ENCODE measurements at places on chromosomes 5 and 9.

GRCh38 chr5:173793648-173794548 is 94.3 kb upstream of the CPEB4 start:
- peak; percentile 81 for DNase-seq

- peak; percentile 44 for DNase-seq
Observed at GRCh38 chr5:58629271-58630159, 46.6 kb downstream of the RAB3C start.

GRCh38 chr5:68194386-68194785 is 21.2 kb upstream of the PIK3R1 start:
- DNase-seq, result no peak

GRCh38 chr9:133762488-133763271 is 24.5 kb upstream of the SARDH start:
- peak; percentile 7 for DNase-seq

DNA sequence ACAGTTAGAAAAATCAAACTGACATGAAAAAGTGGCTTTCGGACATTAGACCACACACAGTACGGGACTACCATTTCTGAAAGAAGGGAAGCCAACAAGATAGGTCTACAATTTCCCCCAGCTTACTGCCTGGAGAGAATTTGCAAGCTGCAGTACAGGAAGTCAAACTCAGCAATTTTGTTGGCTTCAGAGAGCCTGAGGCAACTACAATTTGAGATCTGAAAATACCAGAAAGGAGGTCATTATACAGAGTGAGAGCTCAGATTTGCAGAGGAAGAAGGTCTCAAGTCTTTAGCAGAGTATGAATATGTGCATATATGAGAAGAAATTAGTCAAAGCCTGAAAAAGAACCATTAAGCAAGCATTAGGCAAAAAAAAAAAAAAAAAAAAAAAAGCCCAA is 83.0 kb downstream of the OXCT1 start:
- DNase-seq, result no peak

DNA sequence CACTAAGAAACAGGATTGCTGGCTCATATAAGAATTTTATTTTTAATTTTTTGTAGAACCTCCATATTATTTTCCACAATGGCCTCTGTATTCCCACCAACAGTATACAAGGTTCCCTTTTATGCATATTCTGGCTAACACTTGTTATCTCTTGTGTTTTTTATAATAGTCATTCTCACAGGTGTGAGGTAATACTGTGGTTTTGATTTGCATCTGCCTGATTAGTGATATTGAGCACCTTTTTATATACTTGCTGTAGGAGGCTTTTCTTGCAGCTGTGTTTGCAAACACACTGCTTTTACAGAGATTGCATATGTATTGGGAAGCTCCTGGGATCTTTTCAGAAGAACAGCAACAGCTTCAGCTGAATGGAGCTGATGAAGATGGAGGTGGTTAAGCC is 164.8 kb downstream of the DEPDC1B start:
- DNase-seq, result no peak

GRCh38 chr5:96984506-96985192 is 48.8 kb downstream of the LNPEP start:
- DNase-seq, result no peak

- no peak for DNase-seq
Observed at GRCh38 chr5:159837860-159838259, 78.4 kb upstream of the ADRA1B start.

DNA sequence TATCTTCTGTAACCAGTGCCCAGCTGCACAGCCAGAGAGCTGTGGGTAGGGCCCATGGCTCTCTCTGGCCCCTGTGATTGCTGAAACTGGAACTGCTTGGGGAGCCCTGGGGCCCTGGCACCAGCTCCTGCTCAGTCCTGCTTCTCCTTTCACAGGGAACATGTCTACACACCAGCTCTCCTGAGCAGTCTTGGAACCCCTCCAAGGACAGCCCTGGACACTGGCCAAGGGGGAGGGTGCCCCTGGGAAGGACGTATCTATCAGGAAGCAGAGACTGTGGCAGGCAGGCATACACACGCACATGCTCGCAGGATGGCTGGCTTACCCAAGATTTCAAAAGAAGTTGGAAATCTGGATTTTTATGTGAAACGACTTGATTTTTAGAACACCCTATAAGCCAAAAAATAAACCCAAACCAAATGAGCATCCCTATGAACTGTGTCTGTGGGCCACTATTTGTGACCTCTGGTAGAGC is 8.8 kb upstream of the TRAF1 start:
- peak; percentile 96 for DNase-seq

GRCh38 chr9:4077499-4078102 is 222.3 kb downstream of the GLIS3 start:
- peak; percentile 85 for DNase-seq

- DNase-seq, result no peak
Observed at GRCh38 chr5:61029456-61030162, 84.6 kb downstream of the NDUFAF2 start.

DNA sequence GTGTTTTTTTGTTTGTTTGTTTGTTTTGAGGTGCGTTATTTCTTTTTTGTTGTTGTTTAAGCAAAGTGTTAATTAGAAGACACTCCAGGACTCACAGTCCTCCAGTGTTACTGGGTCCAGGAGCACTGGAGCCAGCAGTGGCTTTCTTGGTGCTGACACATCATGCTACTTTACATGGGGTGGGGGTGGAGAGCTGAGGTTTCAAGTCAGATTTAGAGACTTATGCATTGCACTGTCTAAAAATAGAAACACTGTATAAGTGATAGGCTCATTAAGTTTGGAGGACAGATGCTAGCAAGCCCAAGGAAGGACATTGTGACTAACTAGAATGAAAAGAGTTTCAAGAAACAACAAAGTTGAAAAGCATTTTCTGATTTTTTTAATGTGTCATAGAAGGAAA is 2209.2 kb downstream of the MAT2B start:
- no peak for DNase-seq

DNA sequence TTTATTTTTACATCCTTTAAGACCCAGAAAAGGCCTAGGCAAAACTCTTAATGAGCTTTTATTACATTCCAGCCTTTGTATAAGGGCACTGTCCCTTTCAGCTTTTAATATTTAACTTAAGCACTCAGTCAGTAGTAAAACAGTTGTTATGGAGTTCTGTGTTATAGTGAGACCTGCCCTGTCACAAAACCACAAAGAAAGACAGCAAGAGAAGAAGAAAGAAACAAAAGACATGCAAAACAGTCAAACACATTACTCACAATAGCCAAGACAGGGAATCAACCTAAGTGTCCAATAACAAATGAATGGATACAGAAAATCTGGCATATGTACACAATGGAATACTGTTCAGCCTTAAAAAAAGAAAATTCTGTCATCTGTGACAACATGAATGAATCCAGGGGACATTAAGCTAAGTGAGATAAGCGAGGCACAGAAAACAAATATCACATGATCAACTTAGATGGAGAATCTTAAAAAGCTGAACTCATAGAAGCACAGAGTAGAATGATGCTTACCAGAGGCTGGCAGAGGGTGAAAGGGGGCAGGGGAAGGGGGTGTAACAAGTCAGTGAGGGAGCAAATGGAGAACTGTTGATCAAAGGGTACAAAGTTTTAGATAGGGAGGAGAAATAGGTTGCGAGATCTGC is 63.8 kb upstream of the CCNG1 start:
- DNase-seq, result no peak

DNA sequence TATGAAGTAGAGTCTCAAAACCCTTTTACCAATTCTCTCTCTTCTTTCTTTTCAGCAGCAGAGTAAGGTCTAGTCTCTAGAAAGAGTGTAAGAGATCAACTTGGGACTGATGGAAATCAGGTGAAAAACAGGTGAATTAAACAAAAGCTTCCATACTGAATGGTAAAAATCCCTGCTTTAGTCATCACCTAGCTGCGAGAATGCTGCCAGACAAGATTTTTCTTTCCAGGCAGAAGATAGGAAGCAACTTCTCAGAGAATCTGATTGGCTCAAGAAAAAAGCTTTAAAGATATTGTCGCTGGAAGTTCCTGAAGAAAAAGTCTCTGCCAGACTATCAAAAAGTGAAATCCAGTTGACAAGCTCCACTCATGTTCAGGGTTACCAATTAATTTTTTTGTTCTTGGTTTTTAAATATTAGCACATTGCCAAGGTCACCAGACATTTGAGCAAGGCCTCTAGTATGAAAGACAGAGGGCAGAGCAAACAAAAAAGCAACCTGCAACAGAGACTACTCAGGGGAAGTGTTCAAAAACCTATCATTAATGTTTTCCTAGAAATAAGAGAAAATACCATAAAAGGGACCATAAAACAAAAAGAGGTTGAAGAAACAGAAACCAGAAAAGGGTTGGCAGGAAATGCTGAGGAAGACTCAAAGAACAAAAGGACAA is 9.3 kb downstream of the CDO1 start:
- no peak for DNase-seq

GRCh38 chr9:122580360-122580759 is 2.8 kb downstream of the OR1L8 start:
- no peak for DNase-seq

- peak; percentile 23 for DNase-seq
Observed at GRCh38 chr9:130766021-130766926, 68.8 kb upstream of the ABL1 start.

DNA sequence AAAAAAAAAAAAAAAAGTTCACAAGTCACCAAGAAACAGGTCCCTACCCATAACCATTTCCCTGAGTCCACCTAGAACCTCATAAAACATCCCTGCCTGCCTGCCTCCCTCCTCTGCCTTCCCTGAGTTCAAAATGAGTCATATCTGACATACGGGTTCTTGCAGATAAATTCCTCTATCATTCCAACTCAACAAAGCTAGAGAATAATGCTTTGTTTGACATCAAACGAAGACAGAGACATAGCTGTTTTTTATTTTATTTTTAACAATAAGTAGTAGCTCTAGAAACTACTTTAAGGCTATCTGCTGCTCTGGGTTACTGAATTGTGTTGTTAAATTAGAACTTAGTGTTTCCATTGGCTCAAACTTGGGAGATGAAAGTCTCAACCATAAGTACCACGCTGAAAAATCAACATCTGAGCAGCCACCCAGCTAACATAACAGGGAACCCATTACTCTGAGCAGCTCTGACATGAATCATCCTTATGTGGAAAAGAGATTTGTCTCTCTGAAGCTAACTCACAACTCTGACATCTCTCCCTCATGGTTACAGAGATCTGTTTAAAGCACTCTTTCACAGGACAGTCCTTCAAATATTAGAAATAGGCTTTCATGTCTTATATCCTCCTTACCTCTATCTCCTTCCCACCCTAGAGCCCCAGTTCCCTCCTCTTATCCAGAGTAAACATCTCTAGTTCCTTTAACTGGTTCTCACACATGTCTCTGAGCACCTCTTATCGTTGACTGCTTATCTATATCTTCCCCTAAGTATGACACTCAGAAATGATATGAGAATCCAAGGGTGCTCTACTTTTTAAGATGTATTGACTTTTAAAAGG is 12.1 kb downstream of the TMEM245 start:
- DNase-seq, result no peak

GRCh38 chr9:110028676-110029075 is 179.3 kb downstream of the C9orf152 start:
- no peak for DNase-seq

GRCh38 chr9:127942216-127943010 is 4.8 kb upstream of the DPM2 start:
- peak; percentile 70 for DNase-seq

GRCh38 chr5:176739461-176740051 is 70.8 kb upstream of the UNC5A start:
- no peak for DNase-seq

- DNase-seq, result no peak
Observed at GRCh38 chr5:34915856-34916192, 313 bp downstream of the BRIX1 start.

- no peak for DNase-seq
Observed at GRCh38 chr9:37236822-37237221, 116.4 kb downstream of the ZCCHC7 start.

DNA sequence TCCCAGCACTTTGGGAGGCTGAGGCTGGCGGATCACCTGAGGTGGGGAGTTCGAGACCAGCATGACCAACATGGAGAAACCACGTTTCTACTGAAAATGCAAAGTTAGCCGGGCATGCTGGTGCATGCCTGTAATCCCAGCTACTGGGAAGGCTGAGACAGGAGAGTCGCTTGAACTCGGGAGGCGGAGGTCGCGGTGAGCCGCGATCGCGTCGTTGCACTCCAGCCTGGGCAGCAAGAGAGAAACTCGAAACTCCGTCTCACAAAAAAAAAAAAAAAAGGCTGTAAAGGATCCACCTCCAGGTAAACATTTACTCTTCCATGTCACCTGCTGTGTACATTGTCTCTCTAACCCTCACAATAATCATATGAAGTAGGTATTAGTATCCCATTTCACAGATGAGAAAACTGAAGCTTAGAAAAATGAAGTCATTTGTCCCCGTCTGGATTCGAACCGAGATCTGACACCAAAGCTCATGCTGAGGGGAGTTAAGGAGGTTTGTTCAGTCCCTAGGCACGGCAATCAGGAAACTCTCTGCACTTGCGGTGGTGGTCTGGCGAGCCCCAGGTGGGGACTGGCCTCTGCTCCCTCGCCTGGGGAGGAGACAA is 494 bp upstream of the DOCK2 start:
- DNase-seq, result no peak

DNA sequence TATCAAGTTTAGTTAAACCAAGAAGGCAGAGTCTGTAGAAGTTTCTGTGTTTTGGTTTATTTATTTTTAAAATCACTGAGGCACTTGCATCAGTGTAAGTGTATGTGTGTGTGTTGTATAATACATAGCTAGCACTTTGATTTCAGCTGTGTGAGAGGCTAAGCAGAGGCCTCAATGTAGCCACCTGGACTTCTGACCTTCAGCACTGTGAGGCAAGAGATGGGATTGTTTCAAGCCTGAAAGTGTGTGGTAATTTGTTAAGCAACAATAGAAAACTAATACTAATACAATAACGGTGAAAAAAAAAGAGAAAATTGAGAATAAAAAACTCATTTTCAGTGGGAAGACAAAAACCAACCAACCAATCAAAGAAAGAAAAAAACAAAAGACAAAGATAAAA is 327.3 kb downstream of the CDH18 start:
- no peak for DNase-seq

DNA sequence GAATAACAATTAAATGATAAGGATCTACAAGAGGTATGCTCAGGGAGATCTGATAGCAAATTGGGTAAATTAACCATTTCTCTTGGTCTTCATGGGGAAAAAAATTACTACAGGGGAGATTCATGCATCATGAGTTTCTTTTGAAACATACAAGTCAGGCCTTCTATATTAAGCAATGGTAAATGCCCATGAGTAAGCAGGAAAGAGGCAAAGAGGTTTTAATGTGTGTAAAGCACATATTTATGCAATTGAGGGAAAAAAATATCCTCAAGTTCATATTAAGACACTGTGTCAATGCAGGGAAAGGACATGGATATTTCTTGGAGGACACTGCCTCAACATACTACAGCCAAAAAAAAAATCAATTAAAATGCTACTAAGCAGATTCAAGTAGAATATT is 73.4 kb upstream of the NR4A3 start:
- no peak for DNase-seq

GRCh38 chr5:124111886-124112285 is 599.9 kb downstream of the CSNK1G3 start:
- DNase-seq, result no peak

- no peak for DNase-seq
Observed at GRCh38 chr5:65086234-65086890, 317.6 kb downstream of the CWC27 start.
